ENCODE measurements at places on chromosomes 1 and 21. TPM values are rescaled to one million over a fixed set of nuclear protein-coding genes. Genes with fewer than 3 reads are reported as not detected.

DNA sequence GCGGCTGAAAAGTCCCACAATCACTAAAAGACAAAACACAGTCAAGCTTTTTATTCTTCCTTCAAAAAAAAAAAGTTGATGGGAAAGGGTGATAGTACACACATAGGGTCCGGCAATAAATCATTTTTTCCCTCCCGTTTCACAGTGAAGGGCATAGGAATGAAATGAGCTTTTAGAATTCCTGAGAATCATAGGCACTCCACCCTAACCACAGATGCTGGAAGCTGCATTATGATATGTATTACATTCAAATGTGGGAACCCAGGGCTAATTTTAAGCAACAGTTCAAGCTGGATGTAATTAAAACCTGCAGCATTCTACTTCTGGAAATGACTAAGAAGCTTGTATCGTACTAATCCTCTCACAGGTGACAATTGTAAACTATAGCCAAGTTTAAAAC, 75.7 kb upstream of the KCNJ15 start:
- peak; percentile 97 for ATAC-seq

Gene CTSK
- 9.4 TPM for total RNA-seq

DNA sequence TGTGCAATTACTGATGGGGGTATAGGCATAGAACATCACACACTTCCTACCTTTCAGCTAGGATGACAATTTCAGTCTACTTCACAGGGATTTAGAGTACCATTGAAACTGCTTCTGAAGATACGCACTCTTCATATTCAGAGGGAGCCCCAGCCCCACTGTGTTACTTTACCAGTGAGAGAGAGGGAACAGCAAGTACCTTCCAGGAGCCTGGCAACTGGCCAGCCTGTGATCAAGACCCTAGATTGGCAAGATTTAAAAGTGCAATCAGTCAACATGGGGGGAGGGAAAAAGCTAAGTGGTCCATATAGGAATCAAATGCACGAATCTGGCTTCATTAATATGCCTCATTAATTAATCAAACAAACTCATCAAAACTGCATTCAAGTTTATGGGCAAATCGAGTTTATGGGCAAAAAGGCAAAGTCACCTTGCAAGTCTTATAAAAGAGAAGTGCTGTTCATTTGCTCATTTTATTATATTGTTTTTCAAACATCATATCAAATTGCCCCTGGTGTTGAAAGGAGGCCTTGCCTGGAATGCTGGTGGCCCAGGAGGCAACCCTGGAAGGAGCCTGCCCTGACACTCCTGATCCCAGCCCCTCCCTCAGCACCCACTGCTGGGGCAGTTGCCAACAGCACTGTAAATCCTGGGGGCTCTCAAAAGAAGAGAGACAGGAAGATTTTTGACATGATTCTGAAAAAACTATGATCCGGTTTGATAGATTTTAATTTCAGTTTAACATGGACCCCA, 184.9 kb upstream of the DPT start:
- ATAC-seq, result no peak

Gene SLC1A7
- total RNA-seq, result 0.80 TPM

Gene CYP4X1
- 1.7 TPM for total RNA-seq

- peak; percentile 54 for ATAC-seq
These were observed 33.4 kb upstream of the TENT5B start for GRCh38 chr1:27045973-27046558.

DNA sequence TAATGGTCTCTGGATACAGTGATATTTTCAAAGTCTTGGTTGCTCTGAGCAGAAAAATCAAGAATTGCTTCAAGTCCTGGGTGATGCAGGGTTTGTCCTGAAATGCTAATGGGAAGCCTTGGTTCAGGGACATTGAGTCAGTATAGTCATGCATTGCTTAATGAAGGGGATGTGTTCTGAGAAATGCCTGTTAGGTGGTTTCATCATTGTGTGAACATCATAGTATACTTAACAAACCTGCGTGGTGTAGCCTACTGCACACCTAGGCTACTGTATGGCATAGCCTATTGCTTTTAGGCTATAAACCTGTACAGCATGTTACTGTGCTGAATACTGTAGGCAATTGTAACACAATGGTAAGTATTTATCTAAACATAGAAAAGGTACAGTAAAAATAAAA, 36.4 kb downstream of the TBCE start:
- ATAC-seq, result peak; percentile 70

GRCh38 chr1:5730272-5731109, 261.7 kb downstream of the NPHP4 start:
- ATAC-seq, result no peak

- no peak for ATAC-seq
These were observed 31.5 kb downstream of the PHC2 start for GRCh38 chr1:33399375-33399774.

GRCh38 chr1:231575472-231575871, 47.0 kb downstream of the TSNAX start:
- no peak for ATAC-seq

DNA sequence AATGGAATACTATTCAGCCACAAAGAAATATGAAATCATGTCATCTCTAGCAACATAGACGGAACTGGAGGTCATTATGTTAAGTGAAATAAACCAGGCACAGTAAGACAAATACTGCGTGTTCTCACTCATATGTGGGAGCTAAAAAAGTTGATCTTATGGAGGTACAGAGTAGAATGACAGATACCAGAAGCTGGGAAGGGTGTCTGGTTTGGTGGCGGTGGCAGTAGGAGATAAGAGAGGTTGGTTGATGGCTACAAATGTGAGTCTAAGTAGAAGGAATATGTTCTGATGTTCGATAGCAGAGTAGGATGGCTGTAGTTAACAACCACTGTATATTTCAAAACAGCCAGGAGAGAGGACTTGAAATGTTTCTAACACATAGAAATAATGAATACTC, 121.6 kb downstream of the PLPPR4 start:
- ATAC-seq, result no peak

GRCh38 chr1:192453360-192453992, 122.1 kb upstream of the RGS1 start:
- no peak for ATAC-seq

GRCh38 chr1:197173571-197174507, 27.4 kb upstream of the ASPM start:
- no peak for ATAC-seq

GRCh38 chr1:16903458-16903796, 7.6 kb downstream of the RNU1-2 start:
- no peak for ATAC-seq

DNA sequence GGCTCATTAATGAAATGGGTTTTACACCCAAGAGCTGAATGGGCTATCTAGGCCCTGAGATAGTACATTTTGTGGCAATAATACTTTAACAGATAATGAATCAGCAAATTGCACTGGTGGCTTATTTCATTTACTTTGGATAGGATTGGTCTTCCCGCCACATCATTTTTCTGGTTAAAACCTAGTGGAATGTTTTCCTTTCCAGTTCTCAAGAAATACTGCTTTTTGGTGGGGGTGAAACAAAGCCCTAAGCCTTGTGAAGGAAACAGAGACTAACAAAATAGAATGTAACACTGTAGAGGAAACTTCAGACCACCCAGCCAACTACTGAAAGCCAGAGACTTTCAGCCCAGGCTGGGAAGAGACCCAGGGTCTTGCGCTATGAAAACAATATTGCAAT, 172.2 kb downstream of the HHIPL2 start:
- no peak for ATAC-seq

DNA sequence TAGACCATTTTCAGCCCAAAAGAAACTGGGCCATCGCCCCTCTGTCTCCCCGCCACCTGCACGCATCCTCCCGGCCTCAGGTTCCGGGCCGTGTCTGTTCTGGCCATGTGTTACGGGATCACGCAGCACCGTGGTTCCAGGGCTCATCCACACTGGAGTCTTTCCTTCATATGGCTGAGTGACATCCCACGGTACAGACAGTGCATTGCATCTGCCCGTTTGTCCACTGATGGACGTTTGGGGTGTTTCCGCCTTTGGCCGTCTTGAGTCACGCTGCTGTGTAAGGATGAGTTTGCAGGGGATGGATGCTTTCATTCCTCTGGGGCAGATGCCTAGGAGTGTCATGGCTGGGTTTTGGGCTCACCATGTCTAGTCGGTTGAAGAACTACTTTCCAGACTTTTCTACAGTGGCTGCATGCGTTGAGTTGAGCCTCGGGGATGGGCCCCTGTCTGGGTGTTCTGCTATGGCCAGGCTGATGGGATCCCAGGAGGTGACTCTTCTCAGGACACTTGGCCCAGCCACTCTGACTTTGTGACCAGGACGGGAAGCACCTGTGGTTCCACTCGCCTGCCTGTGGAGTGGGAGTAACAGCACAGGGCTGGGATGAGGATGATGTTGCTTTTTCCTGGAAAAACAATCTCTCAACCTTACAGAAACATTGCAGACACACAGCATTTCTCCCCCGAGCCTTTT, 16.8 kb downstream of the RRP1 start:
- no peak for ATAC-seq

Gene EPHA8
- 2.0 TPM for total RNA-seq

DNA sequence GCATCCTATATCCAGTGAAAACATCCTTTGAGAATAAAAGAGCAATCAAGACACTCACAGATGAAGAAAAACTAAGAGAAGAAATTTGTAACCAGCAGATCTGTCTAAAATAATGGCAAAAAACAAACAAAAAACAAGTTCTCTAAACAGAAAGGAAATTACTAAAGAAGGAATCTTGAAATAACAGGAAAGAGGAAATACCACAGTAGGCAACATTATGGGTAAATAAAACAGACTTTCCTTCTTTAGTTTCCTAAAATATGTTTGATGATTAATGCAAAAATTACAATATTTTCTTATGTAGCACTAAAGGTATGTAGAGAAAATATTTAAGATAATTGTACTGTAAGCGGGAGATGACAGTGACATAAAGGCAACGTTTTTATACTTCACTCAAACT, 23.5 kb downstream of the SLC19A1 start:
- ATAC-seq, result no peak

Gene ASPM
- total RNA-seq, result 2.7 TPM

Gene APCS
- not detected for total RNA-seq

DNA sequence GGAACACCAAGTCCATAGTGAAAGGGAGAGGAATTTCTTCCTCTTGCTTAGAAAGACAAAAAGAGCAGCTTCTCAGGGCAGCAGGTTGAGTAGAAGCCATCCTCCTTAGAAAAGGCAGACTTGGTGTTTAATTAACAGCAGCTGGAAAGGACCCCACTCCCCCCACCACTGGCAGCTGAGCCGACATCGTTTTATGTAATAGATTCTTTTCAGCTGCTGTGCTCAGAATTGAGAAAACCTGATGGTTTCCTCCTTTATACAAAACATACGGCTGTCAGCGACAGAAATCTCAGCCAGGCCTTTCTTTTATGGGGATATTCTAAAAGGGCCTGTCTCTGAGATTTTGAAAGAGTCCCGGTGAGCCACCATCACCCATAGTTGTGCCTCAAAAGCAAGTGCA, 49.9 kb downstream of the MAN1C1 start:
- peak; percentile 37 for ATAC-seq

DNA sequence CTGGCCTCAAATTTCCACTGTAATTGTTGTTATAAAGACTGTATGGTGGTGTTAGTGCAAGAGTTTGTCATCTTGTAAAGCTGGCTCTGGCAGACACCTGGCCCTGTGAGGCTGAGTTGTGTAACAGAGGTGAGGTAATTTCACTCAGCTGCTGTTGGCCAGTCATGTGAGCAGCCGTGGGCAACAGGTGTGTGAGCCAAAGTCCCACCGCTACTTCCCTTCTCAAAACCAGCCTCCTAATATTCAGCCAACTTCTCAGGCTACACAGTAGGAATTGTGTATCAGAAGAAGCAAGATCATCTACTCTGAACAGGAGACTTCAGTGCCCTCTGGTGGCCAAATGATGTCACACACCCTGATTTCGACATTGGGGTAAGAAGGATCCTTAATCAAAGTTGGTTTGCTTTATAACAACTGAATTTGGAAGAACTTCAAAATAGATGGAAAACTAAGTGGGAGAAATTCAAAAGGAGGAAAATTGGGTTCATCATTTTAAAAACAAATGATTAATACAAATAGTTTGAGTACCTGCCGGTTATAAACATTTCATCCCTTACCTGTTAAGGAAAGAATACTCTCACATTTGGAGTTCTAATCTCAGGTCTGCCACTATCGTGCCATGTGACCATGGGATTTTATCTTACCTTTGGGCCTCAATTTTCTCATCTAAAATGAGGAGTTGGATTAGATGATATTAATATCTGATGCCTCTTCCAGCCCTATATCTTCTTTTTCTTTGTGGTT, 2.6 kb upstream of the CREG1 start:
- no peak for ATAC-seq

DNA sequence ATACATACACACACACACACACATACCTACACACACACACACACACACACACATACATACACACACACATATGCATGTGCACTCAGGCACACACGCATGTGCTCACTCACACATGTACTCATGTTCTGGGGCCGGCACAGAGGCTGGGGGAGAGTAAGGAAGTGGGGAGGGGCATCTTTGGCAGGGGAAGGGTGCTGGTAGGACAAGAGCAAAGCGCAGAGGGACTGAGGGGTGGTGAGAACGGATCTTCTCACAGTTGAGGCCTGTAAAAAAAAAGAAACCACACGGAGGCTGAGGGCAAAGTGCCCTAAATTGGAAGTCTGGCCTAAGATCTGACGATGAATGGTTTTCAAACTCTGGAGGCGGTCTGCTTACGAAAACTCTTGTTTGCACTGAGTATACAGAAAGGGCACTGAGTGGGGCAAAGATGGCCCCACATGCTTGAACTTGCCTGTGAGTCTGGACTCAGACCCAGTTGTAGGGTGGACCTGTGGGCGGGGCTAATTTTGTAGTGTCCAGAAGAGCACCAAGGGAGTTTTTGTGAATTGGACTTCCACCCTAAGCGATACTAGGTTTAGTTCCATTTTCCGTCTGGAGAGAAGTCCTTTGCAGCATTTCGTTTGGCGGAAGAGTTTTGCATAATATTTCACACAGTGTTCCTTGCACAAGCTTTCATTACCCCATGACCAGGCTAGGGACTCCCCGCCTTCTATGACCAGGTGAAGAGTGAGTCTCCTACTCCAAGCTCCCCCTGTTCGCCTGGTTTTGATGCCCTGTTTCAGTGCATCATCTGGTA, 79.3 kb upstream of the LYST start:
- no peak for ATAC-seq

GRCh38 chr1:2584686-2585317, 1.8 kb upstream of the PRXL2B start:
- no peak for ATAC-seq

DNA sequence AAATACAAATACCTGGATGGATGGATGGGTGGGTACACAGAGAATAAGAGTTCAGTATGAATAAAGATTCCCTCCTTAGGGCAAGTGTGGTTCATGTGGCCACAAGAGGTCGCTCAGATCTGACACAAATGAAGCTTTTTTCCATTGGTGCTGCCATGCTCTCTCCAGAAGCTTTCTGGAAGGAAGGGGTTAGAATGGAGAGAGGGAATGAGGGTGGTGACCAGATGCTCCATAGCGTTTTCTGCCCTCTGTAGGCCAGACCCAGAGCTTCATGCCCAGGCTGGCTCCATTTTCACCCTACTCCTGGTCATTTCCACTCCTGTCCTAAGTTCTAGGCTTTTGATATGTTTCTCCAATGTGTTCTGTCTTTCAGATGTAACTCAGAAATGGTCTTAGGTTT, 3.3 kb upstream of the FCRL6 start:
- peak; percentile 93 for ATAC-seq

Gene TTC39A
- total RNA-seq, result 1.9 TPM

Gene HPCAL4
- total RNA-seq, result 19.1 TPM

All from motor neuron (in vitro differentiated cells).